ENCODE measurements at places on chromosomes 1 and 21.
A peak's percentile ranks its signal among the peaks of the same experiment; 100 is the strongest.

DNA sequence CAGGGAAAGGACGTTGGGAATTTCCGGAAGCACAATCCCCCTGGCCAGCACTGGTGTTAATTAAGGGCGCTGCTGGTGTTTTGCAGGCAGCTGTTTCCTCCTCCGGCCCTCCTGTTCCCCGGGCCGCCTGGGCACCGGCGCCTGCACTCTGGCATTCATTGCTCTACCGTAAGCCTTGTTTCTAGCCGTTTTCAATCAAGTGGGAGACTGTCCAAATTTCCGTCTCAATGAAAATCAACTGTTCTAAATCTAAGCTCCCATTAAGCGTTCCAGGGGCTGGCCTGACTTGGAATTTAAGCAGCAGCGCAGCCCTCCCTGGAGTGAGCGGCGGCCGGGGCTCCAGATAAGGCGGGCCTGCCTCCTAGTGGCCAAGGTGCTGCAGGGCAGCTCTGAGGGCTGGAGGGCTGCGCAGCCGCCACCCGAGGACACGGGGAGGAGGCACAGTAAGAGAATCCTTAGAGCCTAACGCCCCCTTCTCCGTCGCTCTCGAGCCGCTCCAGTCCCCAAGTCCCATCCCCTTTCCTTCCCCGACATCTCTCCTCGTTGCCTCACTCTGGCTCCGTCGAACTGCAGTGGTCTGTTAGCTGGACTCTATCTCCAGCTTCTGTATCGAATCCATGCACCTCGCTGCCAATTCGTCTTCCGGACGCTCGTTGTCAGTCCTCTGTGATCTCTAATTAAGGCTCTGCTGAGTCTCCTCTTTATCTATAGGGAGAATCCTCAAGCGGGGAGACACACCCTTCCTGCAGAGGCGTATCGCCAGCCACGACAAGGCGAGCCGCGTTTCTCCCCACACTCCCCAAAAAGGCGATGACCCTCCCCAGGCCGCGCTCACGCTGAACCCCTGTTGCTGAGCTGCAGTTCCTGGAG, 57.8 kb upstream of the LRRC8D start:
- DNase-seq: peak; percentile 72

DNA sequence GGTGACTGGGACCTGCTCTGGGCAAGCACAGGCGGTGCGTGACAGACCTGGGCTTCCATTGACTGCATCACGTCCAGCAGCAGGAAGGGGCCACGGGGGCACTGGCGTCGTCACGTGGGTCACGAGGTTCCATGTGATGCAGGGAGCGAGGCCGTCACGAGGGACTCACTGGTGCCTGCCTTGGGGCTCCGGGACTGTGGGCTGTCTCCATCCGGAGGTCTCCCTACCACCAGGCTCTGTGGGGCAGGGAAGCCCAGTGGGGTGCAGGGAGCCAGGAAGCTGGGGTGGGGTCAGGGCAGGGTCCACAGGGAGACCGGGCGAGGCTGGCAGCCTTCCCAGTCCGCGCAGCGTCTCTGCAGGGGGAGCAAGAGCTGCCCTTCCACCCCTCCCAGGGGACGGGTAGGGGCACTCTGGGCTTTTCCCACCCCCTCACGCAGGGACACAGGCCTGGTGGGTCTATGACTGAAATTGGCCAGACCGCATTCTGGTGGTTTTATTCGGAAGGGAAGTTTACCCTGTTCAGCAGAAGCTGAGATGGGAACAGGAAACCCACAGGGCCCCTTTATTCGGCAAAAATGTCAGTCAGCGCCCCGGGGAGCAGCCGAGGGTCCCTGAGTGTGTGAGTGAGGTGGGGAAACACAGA, 416 bp upstream of the TNFRSF14 start:
- DNase-seq: peak; percentile 84

DNA sequence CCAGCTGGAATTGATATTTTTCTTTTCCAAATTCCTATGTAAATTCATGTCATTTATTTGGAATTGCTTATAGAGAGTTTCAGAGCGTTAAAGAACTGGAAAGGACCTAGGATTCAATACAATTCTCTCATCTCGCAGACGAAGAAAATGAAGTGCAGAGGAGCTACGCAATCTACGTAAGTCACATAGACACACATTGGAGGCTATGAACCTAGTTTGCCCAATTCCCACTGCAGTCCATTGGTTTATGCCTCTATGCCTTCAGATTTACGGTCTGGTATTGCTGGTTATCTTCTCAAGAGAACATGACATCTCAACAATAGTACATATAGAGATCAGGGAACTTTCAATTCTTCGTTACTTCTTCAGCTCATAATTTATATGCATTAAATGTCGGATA, 971 bp upstream of the RNF2 start:
- DNase-seq: no peak

DNA sequence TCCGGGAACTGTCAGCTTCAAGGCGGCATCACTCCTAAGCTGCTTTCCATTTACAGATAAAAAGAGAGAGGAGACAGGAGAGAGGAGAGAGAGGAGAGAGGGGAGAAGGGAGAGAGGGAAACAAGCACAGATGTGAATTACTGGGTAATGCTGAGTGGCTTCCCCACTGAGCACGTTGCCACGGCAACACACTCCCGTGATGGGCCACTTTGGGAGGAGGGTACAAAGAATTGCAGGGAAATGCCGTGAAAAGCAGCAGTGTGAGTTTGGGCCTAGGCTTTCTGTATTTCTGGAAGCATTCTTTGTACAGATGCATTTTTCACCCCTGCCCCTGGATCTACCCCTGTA, 128.0 kb upstream of the IRF2BP2 start:
- DNase-seq: no peak

- DNase-seq: no peak
Measured at GRCh38 chr1:206004826-206005225, 1.6 kb upstream of the RAB7B start.

- DNase-seq: no peak
Measured at GRCh38 chr1:165240492-165240891, 116.0 kb downstream of the LMX1A start.

- no peak for DNase-seq
Measured at GRCh38 chr1:200217703-200218102, 190.2 kb downstream of the NR5A2 start.

- DNase-seq: no peak
Measured at GRCh38 chr1:221117548-221117951, 238.3 kb downstream of the HLX start.

DNA sequence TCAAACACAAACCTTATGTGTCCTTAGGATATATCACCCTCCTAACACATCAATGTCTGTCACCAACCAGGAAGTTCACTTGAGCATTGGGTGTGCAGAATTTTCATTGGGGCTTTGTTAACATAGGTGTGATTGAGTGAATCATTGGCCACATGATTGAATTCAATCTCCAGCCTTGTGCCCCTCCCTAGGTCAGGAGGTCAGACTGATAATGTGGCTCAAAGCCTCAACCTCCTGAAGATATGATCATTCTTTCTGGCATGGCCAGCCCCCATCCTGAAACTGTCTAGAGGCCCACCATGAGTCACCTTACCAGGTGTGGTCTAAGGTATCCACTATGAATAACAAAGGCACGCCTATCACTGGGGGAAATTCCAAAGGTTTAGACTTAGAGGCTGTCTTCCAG, 90.1 kb downstream of the PKN2 start:
- no peak for DNase-seq

DNA sequence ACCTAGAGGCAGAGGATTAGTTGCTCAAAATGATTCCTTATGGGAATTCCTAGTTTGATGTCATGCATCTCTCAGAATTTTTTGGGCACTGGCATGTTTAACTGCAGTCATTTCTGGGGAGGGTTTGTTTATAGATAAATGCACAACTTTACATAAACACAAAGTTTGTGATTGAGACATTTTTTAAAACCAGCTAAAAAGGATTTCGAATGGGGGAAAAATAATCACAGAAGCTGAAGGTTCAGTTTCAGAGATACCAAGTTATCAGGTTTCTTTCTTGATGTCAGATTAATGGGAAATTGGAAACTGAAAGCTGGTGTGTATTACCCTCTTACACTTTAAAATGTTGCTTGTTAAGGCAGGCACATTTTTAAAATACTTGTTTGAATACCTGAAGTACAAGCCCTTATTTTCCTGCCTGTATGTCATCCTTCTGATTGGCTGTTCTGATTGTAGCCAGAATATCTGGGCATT, 72.1 kb downstream of the DISP1 start:
- DNase-seq: no peak

GRCh38 chr1:235802573-235803346, 63.9 kb downstream of the LYST start:
- DNase-seq: no peak

- DNase-seq: no peak
Measured at GRCh38 chr1:42379794-42380585, 602 bp upstream of the RIMKLA start.

DNA sequence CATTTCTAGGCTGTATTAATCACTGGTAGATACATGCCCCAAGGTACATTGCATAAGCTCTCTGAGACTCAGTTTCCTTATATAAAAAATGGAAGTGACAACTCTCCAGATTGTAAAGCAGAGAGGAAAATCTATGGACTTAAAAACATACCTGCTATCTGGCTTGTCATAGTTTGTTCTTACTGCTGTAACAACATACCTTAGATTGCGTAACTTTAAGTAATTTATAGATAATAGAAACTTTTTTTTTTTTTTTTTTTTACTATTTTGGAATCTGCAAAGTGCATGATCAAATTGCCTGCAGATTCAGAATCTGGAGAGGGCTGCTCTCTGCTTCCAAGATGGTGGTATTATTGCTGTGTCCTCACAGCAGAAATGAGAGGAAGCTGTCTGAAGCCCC, 827.7 kb upstream of the BRINP3 start:
- DNase-seq: no peak

DNA sequence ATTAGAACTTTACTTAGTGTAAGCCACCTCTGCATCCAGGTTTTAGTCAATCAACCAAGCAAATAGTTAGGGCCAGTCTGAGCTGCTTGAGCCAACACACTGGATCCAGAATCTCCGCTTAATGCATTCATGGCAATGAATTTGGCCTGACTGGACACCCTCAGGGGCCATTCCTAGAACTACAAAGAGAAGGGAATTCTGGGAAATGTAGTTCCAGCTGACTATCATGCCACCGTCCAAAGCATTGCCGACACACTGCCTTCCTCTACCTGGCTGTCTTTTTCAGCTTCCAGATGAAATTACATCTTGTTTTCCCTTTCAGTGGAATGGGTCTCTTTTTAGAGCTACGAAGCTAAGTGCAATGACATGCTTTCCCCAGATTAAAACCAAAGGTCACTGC, 163.0 kb upstream of the IGSF21 start:
- no peak for DNase-seq

- no peak for DNase-seq
Measured at GRCh38 chr1:41503538-41504113, 19.1 kb upstream of the EDN2 start.

Data from KG1 (cell line).